ENCODE measurements at places on chromosomes 5 and 9.

- H3K27me3 ChIP-seq, result peaks cover under 1% of the 10 kb centered on the region
- H3K27ac ChIP-seq, result no peak overlapping the region
- H3K4me1 ChIP-seq, result no peaks in the 10 kb centered on the region
- DNase-seq, result no peak
Observed at GRCh38 chr9:16527573-16527972, 342.9 kb downstream of the BNC2 start.

DNA sequence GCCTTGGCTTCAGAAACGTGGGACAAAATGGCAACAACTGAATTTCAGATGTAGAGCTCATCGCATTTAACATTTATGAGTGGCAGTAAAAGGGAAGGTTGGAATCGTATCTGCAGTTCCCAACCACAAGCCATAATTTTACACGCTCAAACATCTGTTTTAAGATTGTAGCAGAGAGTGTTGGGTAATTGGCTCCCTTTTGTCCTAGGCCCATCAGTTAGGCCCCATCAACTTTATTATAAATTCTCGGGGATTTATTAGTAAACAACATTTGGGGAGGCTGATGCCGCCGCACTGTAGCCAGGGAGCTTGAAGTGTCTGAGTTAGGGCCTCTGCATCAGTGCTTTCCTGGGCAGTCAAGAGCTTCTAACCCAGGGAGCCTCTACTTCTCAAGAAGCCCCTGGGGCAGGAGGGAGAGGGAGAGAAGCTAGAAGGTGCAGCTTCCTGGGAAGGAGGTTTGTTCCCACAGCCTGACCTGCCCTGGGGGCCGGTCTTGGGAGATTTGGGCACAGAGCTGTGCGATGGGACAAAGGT lies 66.2 kb downstream of the HSPA4 start:
- no peaks in the 10 kb centered on the region for H3K4me1 ChIP-seq
- no peaks in the 10 kb centered on the region for H3K27me3 ChIP-seq
- H3K36me3 ChIP-seq, result no peaks in the 10 kb centered on the region
- H3K27ac ChIP-seq, result no peak overlapping the region

- H3K27me3 ChIP-seq, result peaks cover 35% of the 10 kb centered on the region
- peaks cover 3% of the 10 kb centered on the region for H3K4me1 ChIP-seq
- H3K4me3 ChIP-seq, result no peak overlapping the region
Observed at GRCh38 chr9:132798817-132799790, 79.0 kb downstream of the AK8 start.

DNA sequence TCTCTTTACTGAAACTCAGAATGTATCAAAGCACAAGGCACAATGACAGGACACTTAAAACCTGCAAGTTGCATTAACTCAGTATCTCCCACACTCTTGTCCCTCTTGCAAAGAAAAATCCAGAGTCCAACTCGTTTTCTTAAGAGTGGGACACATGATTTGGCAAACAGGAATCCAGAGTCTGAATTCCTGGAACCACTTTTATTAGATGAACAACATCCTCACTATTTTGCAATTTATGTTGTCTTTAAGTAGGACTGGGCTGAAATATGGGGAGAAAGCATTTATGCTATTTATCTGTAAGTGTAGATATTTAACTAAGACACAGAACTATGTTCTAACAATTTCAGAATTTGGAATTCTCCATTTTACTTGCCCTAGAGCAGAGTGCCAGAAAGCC lies 69.1 kb downstream of the ABCA1 start:
- no peak overlapping the region for H3K27ac ChIP-seq
- no peak overlapping the region for H3K4me3 ChIP-seq
- H3K27me3 ChIP-seq, result peaks cover 1% of the 10 kb centered on the region
- no peaks in the 10 kb centered on the region for H3K36me3 ChIP-seq
- no peak for DNase-seq

DNA sequence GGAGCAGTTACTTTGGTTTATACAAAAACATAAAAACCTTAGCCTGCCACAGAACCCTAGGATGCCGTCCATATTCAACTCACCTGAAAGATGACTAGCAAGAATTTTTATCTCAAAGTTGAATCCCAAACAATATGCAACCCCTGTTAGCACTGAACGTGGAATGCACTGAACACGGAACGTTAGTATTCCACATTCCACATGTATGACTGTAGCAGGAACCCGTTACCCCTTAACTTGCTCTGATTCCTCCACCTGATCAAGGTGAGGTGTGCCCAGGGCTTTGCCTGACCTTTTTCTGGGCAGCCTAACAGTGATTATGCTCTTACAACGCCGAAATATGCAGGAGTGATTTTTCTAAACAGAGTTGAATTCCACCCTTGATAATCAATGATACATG lies 43.7 kb downstream of the AK8 start:
- no peak overlapping the region for H3K4me3 ChIP-seq
- no peak overlapping the region for H3K27ac ChIP-seq
- H3K4me1 ChIP-seq, result no peaks in the 10 kb centered on the region
- no peak for DNase-seq
- H3K36me3 ChIP-seq, result no peaks in the 10 kb centered on the region

DNA sequence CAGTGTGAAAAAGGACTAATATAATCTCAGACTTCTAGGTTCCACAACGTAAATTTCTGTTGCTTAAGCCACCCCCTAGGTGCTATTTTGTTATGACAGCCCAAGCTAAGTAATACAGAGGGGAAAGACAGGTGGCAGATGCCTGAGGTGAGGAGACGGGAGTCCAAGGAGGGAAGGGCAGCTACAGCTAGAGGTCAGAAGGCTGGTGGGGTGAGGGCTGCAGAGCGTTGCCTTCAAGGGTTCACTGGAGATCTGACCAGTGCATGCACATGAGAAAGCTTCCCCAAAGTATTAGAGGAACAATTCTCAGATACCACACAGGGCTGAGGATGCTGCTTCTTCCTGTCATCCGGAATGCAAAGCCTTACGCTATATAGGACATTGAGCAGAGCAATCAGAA lies 104.7 kb upstream of the IRX4 start:
- H3K27me3 ChIP-seq, result peaks cover 14% of the 10 kb centered on the region
- no peaks in the 10 kb centered on the region for H3K36me3 ChIP-seq
- no peak overlapping the region for H3K27ac ChIP-seq
- DNase-seq, result no peak
- no peaks in the 10 kb centered on the region for H3K4me1 ChIP-seq

GRCh38 chr5:65125591-65126541 lies 355.9 kb downstream of the ADAMTS6 start:
- no peak overlapping the region for H3K27ac ChIP-seq
- DNase-seq, result no peak
- no peaks in the 10 kb centered on the region for H3K27me3 ChIP-seq
- no peak overlapping the region for H3K4me3 ChIP-seq
- H3K4me1 ChIP-seq, result no peaks in the 10 kb centered on the region
- H3K36me3 ChIP-seq, result no peaks in the 10 kb centered on the region

DNA sequence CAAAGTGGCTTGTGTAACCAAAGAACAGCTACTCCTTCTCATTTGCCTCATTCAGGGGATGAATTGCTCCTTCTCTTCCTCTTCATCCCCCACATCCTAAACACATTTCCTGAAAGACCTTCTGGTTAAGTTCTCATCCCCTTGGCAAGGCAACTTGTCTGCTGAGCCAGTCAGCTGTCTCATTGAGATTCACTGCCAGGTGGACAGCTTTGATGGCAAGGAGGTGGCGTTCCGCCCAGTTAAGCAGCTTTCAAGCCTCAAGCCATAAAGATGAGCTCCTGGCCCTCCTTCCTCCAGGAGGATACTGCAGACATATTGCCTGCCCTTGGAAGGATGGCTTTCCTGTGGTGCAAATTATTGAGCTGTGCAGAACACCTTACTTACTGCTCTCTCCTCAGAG lies 448.6 kb upstream of the MPDZ start:
- H3K27me3 ChIP-seq, result no peaks in the 10 kb centered on the region

GRCh38 chr5:31982621-31983020 lies 191.5 kb downstream of the GOLPH3 start:
- DNase-seq, result no peak
- H3K27me3 ChIP-seq, result no peaks in the 10 kb centered on the region
- no peaks in the 10 kb centered on the region for H3K4me1 ChIP-seq
- H3K36me3 ChIP-seq, result no peaks in the 10 kb centered on the region
- H3K4me3 ChIP-seq, result no peak overlapping the region
- H3K27ac ChIP-seq, result no peak overlapping the region

GRCh38 chr5:132481596-132482211 lies 8.9 kb downstream of the IRF1 start:
- H3K27me3 ChIP-seq, result no peaks in the 10 kb centered on the region
- no peak overlapping the region for H3K4me3 ChIP-seq
- peaks cover 63% of the 10 kb centered on the region for H3K4me1 ChIP-seq
- H3K27ac ChIP-seq, result peak overlapping the region; percentile 37

DNA sequence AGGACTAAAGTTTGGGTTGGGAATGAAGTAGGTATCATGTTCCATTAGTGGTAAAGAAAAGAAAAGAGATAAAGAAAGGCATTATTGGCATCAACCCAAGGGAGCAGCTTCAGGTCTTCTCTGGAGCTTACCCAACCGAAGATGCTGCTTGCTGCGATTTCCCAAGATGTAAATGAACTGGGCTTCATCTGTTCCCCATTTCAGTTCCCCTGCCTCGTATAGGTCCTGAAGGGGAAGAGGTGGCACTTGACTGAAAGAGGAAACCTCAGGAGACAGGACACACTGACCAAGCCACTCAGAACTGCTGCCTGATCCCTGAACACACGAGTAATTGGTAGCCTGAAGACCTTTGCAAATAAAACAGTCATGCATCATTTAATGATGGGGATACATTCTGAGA lies 24.6 kb downstream of the ANXA6 start:
- H3K4me3 ChIP-seq, result no peak overlapping the region
- DNase-seq, result no peak
- H3K4me1 ChIP-seq, result peaks cover 44% of the 10 kb centered on the region
- H3K36me3 ChIP-seq, result peaks cover 53% of the 10 kb centered on the region
- no peaks in the 10 kb centered on the region for H3K27me3 ChIP-seq

DNA sequence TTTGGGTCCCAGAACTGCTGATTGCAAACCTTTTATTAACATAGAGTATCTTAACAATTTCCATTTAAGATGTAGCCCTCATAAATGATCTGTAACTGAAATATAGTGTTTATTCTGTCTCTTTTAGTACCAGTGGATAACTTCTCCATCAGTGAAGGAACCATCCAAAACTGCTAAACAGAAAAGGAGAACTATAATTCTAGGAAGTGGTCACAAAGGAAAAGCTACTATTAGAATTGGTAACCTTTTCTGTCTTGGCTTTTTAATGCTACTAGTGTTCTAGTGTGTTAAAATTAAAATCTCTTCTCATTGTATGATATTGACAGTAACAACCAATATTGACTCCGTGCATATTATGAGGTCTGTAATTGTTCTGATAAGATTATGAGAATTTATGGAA lies 12.8 kb downstream of the CEP78 start:
- H3K27ac ChIP-seq, result no peak overlapping the region
- H3K27me3 ChIP-seq, result no peaks in the 10 kb centered on the region
- H3K4me3 ChIP-seq, result no peak overlapping the region
- DNase-seq, result no peak
- peaks cover 20% of the 10 kb centered on the region for H3K4me1 ChIP-seq
- H3K36me3 ChIP-seq, result peaks cover 41% of the 10 kb centered on the region

GRCh38 chr5:114010362-114010761 lies 351.5 kb upstream of the KCNN2 start:
- H3K27ac ChIP-seq, result no peak overlapping the region
- H3K4me3 ChIP-seq, result no peak overlapping the region
- no peaks in the 10 kb centered on the region for H3K27me3 ChIP-seq

- H3K27ac ChIP-seq, result no peak overlapping the region
- peaks cover 17% of the 10 kb centered on the region for H3K4me1 ChIP-seq
- DNase-seq, result no peak
- peaks cover 23% of the 10 kb centered on the region for H3K36me3 ChIP-seq
Observed at GRCh38 chr9:15246708-15247107, 60.3 kb downstream of the TTC39B start.

GRCh38 chr9:6956879-6957278 lies 199.1 kb downstream of the KDM4C start:
- peaks cover 24% of the 10 kb centered on the region for H3K36me3 ChIP-seq
- no peak overlapping the region for H3K4me3 ChIP-seq
- no peaks in the 10 kb centered on the region for H3K27me3 ChIP-seq
- H3K27ac ChIP-seq, result no peak overlapping the region

DNA sequence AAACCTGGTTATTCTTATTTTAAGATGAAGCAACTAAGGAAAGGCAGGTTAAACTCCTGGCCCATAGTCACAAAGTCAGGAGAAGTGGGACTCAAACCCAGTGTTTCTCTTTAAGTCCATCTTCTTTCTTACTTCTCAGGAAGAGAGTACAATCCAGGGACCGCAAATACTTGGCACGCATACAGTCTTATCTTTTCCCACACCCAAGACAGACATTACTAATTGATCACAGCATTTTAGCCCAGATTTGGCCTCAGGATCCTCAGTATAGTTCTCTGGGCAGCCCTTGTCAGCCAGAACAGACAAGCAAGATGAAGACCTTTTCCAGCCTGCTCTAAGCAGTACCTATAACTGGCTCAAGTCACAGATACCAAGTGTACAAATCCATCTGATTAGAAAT lies 125.5 kb upstream of the RAI14 start:
- no peak for DNase-seq
- no peaks in the 10 kb centered on the region for H3K4me1 ChIP-seq
- H3K27me3 ChIP-seq, result peaks cover 3% of the 10 kb centered on the region
- H3K4me3 ChIP-seq, result no peak overlapping the region
- no peak overlapping the region for H3K27ac ChIP-seq

GRCh38 chr5:143210576-143210975 lies 192.9 kb downstream of the NR3C1 start:
- no peak overlapping the region for H3K4me3 ChIP-seq
- H3K4me1 ChIP-seq, result no peaks in the 10 kb centered on the region
- no peak for DNase-seq
- no peak overlapping the region for H3K27ac ChIP-seq
- H3K27me3 ChIP-seq, result no peaks in the 10 kb centered on the region
- no peaks in the 10 kb centered on the region for H3K36me3 ChIP-seq

GRCh38 chr5:42912184-42912798 lies 100.6 kb upstream of the SELENOP start:
- peaks cover 6% of the 10 kb centered on the region for H3K27me3 ChIP-seq
- H3K27ac ChIP-seq, result no peak overlapping the region

DNA sequence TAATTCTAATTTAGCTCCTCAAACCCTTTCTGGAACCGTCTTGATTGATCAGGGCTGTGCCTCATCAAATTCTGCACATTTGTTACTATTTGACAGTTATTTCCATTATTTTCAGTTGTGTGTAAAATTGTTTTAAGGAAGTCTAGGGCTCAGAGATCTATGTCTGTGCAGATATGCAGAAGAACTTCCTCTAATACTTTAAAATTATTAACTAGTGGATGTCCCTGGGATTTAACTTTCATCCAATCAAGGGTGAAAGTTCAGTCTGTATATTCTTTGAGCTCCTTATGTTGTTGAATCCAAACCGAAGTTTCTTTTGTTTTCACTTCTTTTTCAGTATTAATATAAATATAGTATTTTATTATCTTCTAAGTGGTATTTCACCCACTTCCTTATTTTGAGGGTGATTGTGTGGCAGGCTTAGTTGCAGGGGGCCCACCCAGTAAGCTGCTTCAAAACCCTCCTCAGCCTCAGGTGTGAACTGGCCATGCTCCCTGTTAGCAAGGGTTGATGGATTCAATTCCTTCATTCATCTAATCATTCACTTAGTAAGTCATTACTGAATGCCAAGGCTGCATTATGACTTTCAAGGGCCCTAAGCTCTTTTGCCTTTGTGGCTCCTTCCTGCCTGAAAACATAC lies 2.1 kb upstream of the CAMLG start:
- no peak overlapping the region for H3K4me3 ChIP-seq
- H3K27me3 ChIP-seq, result no peaks in the 10 kb centered on the region
- peaks cover 20% of the 10 kb centered on the region for H3K4me1 ChIP-seq

GRCh38 chr9:77820293-77820954 lies 172.3 kb upstream of the GNA14 start:
- no peak for DNase-seq
- H3K27me3 ChIP-seq, result no peaks in the 10 kb centered on the region
- no peak overlapping the region for H3K4me3 ChIP-seq

GRCh38 chr5:91048073-91048472 lies 335.0 kb downstream of the ARRDC3 start:
- H3K4me1 ChIP-seq, result no peaks in the 10 kb centered on the region
- H3K27me3 ChIP-seq, result no peaks in the 10 kb centered on the region
- no peaks in the 10 kb centered on the region for H3K36me3 ChIP-seq
- no peak overlapping the region for H3K27ac ChIP-seq
- DNase-seq, result no peak
